Fibroblast of the aortic adventitia (primary cell): ENCODE measurements at places on chromosomes 3 and 15.

DNA sequence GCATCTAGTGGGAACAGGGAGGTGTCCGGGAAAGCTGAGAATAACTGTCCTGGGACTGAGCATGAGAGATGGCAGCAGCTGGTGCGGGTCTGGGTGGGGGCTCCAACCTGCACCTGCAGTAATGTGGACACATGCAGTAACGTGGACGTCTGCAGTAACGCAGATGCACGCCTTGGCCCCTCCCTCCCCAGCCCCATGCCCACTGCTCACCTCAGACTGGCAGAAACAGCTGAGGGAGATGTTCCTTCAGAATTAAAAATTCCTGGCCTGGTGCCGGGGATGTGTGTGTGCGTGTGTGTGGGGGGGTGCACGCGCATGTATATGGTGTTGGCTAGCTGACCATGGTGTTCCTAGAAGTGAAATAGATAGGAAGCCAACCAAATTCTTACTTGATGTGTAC is 86.7 kb upstream of the OXTR start:
- no peak for DNase-seq

DNA sequence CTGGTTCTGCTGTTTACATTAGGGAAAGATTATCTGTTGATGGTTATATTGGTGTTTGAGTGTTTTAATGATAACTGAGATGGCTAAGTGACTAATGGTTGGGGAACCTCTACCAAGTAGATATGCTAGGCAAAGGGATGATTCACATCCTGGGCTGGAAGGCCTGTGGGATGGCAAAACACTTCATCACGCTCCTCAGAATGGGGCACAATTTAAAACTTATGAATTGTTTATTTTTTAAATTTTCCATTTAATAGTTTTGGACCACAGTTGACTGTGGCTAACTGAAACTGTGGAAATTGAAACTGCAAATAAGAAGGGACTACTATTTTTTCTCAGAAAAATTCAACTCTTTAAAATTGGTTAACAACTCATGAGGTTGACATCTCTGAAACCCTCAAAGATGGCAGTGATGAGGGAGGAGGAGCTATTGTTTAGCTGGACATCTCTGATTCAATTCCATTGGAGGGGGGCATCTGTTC is 100.5 kb upstream of the ZBED2 start:
- peak; percentile 88 for DNase-seq

GRCh38 chr15:100861511-100861991 is 18.1 kb upstream of the ALDH1A3 start:
- DNase-seq = no peak

DNA sequence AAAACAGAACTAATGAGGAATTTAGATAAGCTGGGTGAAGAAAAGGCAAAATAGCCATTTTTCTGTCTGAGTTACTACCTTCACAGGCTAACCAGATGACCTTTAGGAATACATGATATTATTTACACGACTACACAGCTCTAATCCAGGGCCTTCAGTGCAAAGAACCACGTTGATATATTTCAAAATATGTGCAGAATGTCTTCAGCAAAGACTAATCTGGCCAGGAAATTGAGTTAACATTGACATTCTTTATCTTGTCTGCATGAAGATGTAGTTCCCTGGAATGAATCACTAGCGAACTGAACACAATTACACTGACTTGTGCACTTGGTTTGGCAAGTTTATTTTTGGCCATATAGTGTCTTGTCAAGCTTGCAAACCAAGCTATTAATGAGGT is 41.5 kb downstream of the PDHB start:
- DNase-seq = peak; percentile 26

GRCh38 chr3:131898346-131898745 is 136.5 kb downstream of the CPNE4 start:
- no peak for DNase-seq

DNA sequence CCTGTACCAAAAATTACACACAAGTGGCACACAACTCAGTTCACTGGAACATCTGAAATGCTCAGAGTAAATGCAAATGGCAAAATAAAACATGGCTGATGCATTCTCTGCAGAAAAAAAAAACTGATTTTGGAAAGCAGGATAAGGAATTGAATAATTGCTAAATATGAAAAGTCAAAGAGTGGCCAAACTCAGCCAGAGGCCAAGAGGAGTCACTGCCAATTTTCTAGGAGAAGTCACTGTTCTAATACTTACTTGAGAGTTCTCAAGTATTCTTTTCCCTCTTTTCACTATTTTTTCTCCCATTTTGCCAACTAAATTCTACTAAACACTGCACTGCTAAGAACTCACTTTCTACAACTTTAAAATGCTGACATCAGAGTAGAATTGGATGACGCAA is 1018.6 kb downstream of the TUSC7 start:
- peak; percentile 52 for DNase-seq

DNA sequence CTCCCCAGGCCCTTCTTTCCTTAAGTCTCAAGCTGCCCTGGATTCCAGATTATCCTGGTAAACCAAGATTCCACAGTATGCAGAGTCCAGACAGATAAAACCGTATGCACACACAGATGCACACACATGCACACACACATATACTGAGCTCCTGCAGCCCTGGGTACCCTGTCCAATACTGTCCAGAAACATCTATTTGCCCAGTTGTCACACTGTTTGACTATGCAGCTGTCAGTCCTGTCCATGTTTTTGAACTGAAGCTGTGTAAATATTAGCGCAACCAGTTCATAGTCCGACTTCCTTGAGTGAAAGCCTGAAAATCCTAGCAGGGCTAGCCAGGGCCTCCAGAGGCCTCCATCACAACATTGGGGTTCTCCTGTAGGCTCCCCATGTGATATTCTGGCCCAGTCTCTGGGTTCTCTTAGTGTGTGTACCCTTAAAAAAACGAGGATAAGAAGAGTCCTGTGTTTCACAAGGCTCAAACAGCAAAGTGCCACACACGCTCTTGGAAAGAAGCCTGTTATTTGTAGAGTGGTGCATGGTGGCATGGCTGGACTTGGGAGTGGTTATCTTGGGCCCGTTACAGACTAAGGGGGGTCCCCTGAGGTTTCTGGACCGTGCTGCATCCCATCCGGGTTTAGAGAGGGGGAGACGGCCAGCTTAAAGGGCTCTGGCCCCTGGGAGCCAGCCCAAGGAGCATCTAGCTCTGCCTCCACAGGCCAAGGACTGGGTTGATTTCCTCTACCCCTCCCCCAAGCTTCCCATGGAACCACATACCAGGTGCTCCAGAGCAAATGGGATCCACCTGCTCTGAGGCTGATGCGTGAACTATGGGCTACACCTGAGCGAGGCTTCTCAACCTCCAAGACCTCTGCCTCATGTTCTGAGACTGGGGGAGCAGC is 108.3 kb downstream of the IQSEC1 start:
- DNase-seq = no peak

DNA sequence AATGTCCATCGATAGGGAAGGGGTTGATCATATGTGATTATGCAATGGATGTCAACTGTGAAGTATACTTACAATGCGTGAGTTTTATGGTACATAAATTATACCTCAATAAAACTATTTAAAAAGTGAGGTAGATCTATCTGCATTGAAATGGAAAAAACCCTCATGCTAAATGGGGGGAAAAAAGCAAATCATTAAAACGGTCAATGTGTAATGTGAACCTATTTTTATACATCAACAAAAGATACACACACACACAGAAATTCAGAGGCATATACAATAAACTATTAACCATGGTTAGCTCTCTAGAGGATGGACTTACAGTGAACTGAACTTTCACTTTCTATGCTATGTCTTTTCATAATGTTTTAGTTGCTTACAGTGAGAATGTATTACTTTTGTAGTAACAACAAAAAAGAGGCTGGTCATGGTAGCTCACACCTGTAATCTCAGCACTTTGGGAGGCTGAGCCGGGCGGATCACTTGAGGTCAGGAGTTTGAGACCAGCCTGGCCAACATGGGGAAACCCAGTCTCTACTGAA is 23.1 kb downstream of the STIMATE start:
- DNase-seq = no peak

GRCh38 chr3:25437953-25438352 is 9.9 kb downstream of the RARB start:
- no peak for DNase-seq
